ENCODE measurements at places on chromosomes 12 and 14.

- DNase-seq = no peak
Observed at GRCh38 chr12:49030119-49030518, 11.5 kb upstream of the PRKAG1 start.

- no peak for DNase-seq
Observed at GRCh38 chr14:92600318-92601053, 86.9 kb downstream of the RIN3 start.

DNA sequence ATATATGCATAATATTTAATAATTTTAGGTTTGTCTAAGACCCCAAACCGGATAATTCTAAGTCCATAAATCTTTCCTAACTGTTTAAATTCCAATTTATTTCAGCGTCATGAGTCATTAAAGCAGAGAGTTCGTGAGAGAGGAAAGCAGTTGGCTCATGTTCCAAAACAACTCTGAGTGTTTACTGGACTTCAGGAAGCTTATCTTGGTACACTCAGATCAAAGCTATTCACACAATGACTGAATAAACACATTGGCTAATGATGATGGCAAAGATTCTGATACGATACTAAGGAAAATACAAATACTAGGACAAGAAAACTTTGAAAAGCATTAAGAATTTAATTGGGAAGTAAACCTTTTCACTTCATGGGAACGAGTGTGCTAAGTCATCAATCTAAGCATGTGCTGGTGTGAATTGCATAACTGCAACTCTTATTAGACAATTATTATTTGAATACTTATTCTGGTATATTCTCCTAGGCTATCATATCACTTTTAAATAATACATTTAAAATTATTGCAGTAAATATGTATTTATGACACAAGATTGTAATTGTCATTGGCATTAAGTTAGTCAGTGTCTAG, 34.8 kb upstream of the CLEC14A start:
- DNase-seq = no peak

DNA sequence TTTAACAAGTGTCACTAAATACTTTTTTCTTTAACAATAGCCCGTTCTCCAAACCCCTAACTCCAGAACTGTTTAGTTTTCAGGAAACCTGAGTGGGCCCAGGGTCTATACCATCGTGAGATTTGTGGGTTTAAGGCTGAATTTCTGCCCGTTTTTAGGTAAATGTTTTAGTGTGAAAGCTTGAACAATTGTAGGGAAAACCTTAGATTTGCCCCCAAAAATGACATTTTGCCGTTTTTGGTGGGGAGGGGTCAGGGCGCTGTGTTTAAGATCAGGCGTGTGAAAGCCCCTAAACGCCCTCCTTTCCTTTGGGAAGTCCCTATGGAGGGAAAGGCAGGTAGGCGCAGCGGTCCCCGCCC, 320 bp upstream of the PRPF39 start:
- no peak for DNase-seq

DNA sequence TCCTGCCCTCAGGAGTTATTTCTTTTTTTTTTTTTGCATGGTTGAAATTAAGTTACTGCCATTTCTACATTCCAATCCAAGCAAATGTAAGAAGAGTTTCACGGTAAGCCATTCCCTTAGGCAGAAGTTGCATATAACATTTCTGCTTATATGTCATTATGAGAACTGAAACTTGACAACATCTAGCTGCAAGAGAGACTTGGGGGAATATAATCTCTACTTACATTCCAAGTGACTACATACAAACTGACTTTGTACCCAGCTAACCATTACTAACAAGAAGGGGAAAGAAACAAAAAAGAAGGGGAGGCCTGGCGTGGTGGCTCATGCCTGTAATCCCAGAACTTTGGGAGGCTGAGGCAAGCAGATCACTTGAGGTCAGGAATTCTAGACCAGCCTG, 7.3 kb upstream of the RESF1 start:
- no peak for DNase-seq

DNA sequence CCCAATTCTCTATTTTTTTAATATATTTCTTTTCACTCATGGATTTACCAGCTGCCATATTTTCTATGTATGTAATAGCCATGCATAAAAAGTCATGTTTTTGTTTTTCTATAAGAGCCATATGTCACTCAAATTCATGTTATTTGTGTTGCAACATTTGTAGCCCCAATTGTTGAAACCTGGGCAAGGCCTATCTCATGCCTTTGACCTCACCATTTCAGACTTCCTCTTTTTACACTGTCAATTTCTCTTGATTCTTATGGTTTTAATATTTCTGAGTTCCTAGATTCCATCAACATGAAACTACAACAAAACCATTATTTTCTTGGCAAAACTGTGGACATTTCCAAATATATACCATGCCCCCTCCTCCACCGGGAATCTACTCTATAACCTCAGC, 647.5 kb downstream of the C12orf50 start:
- DNase-seq = no peak

DNA sequence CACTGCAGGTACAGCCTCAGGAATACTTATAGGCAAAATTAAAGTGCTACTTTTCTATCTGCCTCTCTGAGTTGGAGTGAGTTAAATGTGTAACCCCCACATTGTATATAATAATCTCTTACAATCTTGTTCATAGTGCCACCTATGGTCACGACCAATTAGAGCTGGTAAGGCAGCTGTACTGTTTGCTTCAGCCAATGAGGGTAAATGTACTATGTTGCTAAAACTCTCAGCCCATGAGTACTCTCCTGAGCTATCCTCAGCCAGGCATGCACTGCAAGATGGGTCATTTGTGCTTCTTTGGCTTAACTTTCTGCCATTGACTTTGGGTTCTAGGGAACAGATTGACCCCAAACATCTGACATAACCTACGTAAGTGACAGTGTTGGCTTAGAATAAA, 15.0 kb upstream of the MDM2 start:
- DNase-seq = no peak

- no peak for DNase-seq
Observed at GRCh38 chr14:29810682-29811081, 117.0 kb downstream of the PRKD1 start.

DNA sequence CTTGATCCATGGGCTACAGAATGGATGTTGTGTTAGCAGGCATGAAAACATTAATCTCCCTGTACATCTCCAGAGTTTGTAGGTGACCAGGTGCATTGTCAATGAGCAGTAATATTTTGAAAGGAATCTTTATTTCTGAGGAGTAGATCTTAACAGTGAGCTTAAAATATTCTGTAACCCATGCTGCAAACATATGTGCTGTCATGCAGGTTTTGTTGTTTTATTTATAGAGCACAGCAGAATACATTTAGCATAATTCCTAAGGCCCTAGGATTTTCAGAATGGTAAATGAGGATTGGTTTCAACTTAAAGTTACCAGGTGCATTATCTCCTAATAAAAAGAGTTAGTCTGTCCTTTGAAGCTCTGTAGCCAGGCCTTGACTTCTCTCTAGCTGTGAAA, 3.5 kb upstream of the FITM1 start:
- DNase-seq = no peak

DNA sequence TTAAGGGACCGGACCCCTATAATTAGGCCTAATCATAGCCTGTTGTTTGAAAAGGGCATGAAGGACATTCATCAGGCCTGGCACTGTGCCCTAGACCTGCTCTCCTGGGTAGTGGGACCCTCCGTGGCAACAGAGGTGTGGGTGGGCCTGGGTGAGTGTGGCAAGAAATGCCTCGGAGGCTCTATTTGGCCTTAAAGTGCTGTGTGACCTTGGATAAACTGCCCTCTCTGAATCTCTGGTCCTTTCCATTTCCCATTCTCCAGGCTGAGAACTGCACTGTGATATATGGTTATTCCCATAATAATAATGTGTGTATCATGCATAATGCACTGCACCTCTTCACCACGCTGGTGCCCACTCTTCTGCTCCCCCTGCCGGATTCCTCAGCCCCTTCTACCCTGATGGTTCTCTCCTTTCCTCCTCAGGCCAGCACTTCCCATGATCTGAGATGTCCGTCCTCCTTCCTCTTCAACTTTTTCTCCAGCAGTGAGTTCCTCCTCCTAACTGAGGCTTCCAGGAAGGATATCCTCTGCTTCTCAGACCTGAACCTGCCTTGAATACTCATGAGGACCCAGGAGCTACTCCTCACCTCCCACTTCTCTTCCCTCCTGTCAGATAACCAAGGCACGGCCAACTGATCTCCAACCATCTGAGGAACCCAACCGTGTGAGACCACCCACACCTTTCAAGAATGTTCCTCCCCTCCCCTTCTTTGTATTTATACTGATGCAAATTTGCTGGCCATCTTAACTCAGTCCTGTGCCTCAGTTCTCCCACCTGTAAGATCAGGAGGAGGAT, 111.0 kb upstream of the PZP start:
- DNase-seq = no peak

- peak; percentile 73 for DNase-seq
Observed at GRCh38 chr12:122860040-122860853, 25.0 kb downstream of the HIP1R start.

DNA sequence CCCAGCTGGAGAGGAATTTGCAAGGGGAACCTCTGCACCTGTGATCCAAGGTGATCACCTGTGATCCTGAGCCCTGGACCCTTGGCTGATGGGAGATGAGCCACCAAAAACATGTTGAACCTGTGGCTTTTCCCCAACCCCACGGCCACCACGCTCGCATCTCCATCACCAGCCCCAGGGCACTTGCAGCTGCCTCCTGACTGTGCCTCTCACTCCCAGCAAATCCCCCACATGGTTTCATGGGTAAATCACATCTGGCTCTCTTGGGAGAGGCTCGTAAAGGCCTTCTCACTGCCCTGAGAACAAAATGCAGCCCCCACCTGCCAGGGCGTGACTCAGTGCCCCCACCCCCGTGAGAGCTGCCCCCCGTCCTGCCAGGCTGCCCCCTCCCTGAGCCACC, 76.0 kb downstream of the RFLNA start:
- DNase-seq = no peak

DNA sequence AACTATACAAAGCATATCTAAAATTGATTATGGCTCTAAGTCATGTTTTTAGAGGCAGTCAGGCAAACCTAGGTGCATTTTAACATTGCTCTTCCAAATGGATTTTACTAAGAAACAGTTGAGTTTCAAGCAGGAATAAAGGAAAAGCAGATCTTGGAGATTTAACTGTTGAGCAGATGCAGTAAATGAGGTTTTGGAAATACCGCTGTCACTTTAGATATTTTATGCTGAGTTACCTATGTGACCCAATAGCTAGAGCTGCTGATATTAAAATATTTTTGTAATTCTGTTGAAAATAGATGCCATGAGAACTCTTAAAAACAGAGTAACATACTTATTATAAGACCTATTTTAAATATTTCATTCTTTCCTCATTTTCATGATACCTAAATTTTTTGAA, 181.4 kb downstream of the SYT1 start:
- DNase-seq = no peak

GRCh38 chr14:54219261-54220070, 177.3 kb upstream of the CDKN3 start:
- DNase-seq = no peak

DNA sequence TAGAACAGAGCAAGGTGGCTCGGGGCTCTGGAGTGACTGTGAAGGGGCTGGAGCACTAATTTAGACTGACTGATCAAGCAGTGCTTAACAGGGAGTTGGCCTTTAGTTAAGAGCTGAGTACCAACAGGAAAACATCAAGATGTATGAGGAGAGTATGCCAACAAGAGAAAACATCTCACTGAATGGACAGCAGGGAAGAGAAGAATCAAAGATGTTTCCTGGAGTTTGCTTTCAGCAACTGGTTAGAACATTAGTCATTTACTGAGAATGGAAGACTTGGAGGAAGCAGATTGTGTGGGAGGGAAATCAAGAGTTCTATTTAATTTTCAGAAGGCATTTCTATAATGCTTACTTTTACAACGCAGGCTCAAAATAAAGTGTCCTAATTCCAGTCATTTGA, 259.3 kb downstream of the ADAMTS20 start:
- no peak for DNase-seq

- no peak for DNase-seq
Observed at GRCh38 chr14:66099931-66100330, 386.2 kb upstream of the CCDC196 start.

DNA sequence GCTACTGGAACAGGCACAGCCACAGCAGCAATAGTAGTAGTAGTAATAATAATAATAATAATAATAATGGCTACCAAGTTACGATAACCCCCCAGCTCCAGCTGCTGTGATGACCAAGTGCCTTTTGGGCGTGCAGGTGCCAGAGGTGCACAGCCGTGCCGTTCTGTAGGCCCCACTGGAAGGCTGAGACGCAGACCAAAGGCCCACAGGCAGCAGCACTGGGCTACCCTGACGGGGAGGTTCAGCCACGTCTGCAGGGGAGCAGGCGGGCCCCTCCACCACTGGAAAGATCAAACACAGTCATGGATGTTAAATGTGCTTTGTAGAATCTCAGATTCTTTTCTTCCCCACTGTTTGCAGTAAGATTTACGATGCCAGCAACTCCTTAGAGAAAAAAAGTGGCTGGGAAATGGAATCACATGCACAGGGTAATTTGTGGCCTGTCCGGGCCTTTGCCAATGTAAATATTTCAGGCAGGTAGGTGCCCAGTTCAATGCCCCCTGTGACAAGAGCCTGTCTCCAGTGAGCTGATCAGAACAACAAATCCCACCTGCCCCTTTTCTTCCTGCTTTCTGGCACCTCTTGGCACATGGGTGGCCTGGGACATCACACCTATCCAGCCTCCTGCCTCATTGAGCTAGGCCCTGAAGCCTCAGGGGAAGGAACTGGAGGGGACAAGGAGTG, 32.6 kb downstream of the CCDC85C start:
- DNase-seq = no peak

DNA sequence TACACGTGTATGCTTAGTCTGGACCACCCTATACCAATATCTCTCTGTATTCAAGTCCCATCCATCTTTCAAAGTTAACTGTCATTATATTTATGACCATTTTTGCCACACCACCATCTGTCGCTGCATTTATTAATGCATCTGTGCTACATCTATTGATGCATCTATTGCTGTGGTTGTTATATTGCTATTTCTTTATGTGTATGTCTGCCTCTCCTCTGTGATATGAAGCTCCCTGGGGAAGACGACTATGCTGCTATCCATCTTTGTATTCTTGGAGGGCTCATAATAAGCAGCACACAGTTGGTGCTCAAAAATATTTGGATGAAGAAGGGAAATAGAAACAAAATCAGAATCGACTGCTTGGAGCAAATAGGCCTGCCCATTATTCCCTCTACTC, 357.6 kb downstream of the RPS29 start:
- no peak for DNase-seq

GRCh38 chr12:120825337-120825736, 78.8 kb downstream of the SPPL3 start:
- DNase-seq = no peak

- no peak for DNase-seq
Observed at GRCh38 chr14:53929871-53930715, 26.5 kb downstream of the BMP4 start.

DNA sequence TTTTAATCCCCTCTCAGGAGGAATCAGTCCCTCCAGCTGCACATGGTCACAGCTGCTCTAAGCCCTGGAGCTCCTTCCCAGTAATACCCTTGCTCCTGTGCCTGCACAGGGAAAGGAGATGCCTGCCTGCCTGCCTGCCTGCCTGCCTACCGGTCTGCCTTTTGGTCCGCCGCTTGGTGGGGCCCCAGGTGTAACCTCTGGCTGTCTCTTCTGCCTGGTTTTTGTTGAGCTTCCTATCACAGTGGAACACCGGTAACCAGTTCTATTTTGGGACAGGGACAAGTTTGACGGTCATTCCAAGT, 99.8 kb downstream of the DAD1 start:
- no peak for DNase-seq

GRCh38 chr12:92210071-92210470, 64.4 kb upstream of the BTG1 start:
- no peak for DNase-seq

- DNase-seq = no peak
Observed at GRCh38 chr12:75738486-75738885, 227.1 kb upstream of the KRR1 start.

Measured in activated CD4-positive, alpha-beta T cell treated with anti-CD3 and anti-CD28 coated beads for 1 hour (primary cell).